ENCODE measurements at places on chromosomes 12 and 14.

DNA sequence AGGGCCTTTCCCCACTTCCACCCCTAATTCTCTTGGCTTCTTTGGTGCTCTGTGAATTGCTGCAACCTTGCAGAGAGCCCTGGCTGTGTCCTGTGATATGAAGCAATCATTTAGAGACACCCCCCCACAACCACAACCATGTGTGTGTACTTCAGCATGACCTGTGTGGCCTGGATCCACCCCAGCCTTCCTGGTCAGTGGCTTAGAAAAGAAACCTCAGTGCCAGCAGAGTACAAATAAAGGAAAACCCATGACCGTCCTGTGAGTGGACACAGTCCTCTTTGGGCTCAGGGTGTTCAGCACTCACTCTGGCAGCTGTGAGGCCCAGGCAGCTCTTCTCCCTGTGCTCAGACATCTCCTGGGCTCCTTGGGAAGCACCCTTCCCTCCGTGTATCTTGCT lies 206.6 kb upstream of the DIO3 start:
- no peak for DNase-seq

DNA sequence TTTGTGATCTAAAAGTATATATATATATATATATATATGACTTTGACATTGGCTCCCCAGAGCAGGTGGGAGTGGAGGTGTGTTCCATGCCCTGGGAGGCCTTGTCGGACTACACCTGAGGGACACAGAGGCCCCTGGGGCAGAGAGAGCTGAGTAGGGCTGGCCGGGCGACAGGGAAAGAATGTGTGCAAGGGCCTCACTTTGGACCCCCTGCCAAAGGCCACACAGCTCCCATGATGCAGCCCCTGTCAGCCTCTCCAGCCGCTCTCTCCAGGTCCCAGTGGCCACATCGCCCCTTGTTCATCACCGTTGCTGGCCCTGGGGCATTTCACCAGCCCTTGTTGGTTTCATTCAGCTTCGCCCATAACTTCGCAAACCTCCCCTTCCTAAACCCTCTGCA lies 123.9 kb downstream of the BCL11B start:
- no peak for DNase-seq

GRCh38 chr12:109291521-109292341 lies 17.4 kb downstream of the FOXN4 start:
- peak; percentile 80 for DNase-seq

GRCh38 chr12:100793182-100793581 lies 1.4 kb upstream of the ANO4 start:
- DNase-seq, result no peak

GRCh38 chr14:22479132-22479531 lies 109.9 kb downstream of the DAD1 start:
- no peak for DNase-seq

DNA sequence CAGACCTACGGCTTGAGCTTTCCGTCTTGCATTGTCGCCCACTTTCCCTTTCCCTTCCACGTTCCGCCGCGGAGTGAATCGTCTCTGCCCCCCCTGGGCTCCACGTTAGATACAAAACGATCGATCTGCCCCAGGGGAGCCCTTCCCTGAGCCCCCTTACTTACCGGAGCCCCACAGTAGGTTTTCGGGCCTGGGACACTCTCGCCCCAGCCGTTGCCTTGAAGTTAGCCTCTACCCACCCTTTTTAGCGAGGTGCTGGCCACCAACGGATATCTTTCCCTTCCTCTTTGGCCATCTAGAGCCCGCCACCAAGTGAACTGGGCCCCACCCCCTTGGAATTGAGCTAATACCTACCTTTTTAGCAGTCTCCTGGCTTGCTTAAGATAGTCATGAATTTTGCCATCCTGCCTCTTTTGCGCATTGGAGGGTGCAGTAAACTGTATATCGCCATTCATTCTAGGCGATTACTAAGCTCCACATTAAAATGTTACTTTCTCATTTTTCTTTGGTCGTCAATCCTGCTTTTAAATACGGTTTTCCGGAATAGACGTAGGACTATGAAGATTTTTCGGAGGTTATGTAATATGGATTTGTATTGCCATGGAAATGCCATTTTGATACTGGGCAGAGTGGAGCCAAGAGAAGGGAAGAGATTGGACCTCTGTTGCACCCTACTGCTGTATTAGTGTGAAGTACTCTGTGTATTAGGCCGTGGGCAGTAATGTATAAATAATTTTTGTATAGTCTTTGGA lies 764 bp downstream of the RBM25 start:
- peak; percentile 39 for DNase-seq

DNA sequence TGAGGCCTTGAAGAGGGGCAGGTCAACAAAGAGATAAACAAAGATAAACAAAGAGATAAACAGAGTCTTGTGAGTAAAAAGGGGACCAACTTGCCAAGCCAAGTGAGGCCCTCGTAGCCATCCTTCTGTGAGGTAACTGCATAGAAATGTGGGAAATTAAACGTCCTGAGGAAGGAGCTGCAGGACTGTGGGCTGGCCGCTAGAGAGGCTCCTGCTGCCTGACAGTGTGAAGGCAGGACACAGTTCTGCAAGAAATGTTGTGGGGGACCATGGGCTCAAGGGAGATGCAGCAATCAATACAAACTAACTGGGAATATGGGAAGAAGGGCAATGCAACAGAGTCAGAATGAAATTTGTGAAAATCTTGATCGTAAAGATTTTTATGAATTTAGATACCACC lies 91.9 kb downstream of the SLC8A3 start:
- DNase-seq, result peak; percentile 4

GRCh38 chr12:115223991-115224390 lies 540.0 kb upstream of the TBX3 start:
- no peak for DNase-seq

- DNase-seq, result no peak
Measured at GRCh38 chr14:100070310-100070709, 5.1 kb downstream of the EVL start.

- DNase-seq, result no peak
Measured at GRCh38 chr14:32977913-32978312, 39.2 kb downstream of the NPAS3 start.

DNA sequence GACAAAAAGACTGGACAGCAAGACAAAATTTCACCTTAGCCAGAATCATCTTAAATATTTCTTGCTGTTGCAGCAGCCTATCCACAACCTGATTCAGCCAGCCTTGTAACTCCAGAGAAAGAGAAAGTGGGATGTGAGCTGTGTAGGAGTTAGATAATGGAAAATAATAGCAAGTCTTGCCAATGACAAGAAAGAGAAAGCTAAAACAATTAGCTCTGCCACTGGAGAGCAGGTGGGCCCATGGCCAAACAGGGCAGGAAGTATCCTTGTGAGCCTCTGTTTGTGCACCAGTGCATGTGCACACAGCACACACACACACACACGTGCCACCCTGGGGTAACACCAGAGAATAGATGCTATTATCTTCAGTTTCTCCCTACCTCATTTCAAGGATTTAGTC lies 106.0 kb upstream of the CCDC196 start:
- DNase-seq, result no peak

- DNase-seq, result no peak
Measured at GRCh38 chr12:72307229-72307628, 35.1 kb downstream of the TRHDE start.

DNA sequence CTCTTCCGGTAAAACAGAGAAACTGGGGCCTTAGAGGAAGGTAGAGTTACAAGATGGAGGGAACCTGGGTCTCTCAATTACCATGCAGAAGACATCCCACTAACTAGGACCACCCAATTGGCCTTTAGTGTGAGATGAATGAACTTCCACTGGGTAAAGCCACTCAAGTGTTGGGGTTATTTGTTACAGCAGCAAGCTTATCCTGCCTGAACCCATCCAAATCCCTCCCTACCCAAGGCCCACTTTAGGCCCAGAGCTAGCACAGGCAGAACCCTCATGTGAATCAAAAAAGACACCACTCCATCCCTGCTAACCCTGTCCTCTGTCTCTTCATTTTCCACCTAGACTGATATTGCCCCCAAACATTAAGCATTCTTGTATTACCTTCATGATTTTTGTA lies 746.7 kb upstream of the TBX3 start:
- no peak for DNase-seq

DNA sequence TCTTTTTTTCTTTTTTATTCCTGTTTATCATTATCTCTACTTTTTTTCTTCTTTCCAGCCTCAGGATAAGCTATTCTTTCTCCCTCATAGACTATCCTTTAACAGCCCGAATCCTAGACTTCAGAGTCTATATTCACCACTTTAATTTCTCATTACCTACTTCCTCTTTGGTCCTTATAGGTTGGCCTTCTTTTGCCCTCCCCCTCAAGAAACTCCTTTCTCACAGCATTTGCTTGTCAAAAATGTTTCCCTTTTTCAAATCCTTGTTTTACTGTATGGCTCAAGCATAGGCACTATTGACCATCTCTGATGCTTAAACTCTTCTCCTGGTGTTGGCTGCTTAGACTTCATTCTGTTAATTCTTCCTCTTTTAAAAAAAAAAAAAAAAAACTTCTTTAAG lies 52.5 kb downstream of the KIAA0586 start:
- no peak for DNase-seq

- no peak for DNase-seq
Measured at GRCh38 chr14:28772613-28773012, 6.0 kb downstream of the FOXG1 start.

GRCh38 chr12:106696681-106697417 lies 77.6 kb upstream of the RIC8B start:
- DNase-seq, result no peak

GRCh38 chr12:129870796-129871195 lies 33.0 kb downstream of the TMEM132D start:
- no peak for DNase-seq

DNA sequence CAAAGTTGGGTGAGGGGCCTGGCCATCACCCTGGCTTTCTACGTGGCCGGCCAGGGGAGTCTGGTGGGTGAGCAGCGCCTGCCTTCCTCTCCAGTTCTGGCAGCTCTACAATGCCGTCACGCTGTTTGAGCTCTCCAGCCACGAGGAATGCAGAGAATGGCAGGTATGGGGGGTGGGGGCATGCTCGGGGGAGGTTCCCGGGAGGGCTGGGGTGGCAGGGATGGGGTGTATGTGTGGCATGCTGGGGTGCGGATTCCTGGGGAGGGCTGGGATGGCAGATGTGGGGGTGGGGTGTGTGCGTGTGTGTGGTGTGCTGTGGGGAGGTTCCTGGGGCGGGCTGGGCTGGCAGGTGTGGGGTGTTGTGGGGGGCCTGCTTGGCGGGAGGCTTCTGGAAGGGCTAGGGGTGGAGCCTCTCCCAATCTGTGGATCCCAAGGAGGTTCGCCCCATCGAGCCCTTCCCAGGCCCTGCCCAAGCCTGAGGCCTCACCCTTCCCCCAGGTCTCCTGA lies 18.5 kb downstream of the RHOF start:
- no peak for DNase-seq

GRCh38 chr12:62732861-62733427 lies 202.0 kb downstream of the PPM1H start:
- DNase-seq, result no peak

DNA sequence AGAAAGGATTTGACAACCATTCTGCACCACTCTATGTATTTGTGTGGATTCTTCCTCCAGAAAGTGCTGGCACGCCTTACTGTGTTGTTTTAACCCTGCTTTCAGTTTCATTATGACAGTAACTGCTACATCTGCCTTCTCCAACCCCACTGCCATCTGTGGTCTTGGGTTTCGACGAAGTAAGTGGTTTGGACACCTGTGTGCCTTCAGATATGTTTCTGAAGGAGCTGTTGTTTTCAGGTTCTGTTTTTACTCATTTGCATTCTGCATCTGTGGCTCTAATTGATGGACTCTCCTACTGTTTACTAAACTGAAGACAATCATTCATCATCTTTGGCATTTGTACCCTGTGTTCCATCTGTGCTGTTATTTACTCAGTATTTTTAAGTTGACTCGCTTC lies 4.1 kb downstream of the TSHR start:
- no peak for DNase-seq

GRCh38 chr12:120466560-120467315 lies 2.8 kb downstream of the SRSF9 start:
- no peak for DNase-seq

DNA sequence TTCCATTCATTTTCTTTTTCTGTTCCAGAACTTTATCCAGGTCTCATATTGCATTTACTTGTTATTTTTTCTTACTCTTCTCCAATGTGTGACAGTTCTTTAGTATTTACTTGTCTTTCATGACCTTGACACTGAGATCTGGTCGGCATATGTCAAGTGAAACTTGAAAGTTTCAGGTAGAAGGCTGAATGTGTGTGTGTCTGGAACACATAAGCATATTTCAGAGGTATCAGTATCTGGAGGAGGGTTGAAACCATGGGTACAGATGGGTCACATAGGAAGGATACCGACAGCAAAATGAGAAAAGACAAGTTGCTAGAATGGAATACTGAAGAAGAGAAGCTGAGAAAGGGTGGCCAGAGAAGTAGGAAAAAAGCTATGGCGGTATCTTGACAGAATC lies 22.5 kb upstream of the PTGDR start:
- no peak for DNase-seq

- DNase-seq, result no peak
Measured at GRCh38 chr12:18428416-18428815, 167.1 kb downstream of the PIK3C2G start.

- DNase-seq, result no peak
Measured at GRCh38 chr14:20732477-20732876, 13.2 kb upstream of the EDDM3A start.

DNA sequence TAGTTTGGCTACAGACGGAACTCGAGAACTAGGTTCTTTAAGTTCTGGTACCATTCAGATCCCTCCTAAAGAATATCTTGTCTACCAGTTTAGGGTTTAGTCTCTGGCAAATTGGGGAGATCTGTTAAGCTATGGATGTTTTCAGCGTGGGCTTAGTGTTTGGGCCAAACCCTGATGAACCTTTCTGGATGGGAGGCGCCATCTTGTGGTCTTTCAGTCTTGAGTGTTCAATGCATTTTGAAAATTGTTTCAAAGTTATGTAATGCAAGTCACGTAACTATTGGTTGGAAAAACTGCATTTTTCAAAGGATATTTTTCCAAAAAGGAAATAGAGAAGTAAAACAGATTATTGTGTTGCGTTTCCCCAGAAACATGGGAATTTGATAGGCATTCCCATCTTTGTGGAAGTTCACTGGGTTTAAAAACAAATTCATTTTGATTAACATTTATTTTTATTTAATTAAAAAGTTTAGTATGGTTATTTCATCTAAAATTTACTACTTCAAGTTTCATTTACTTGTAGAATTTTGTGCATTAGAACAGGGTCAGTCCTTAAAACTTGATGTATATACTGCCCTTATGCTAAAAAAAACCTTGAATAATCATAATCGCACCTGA lies 169.0 kb downstream of the PRIMA1 start:
- DNase-seq, result peak; percentile 7

DNA sequence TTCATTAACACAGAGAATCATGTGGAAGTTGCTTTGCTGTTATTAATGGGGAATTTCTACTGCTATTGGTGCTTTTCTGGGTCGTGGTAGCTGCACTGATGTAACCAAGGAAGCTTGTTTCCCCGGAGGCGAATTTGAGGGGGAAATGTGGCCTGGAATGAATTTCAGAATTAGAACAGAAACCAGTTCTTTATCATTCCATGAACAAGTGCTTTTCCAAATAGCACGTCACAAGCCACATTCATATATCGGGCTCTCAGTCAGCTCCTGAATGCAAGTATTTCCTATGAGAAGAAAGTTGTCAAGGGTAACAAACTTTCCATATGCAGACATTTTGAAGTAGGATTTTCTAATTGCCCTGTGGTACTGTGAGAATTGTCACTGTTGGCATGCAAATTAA lies 1353.2 kb downstream of the AACS start:
- DNase-seq, result no peak

Measured in C1 segment of cervical spinal cord (tissue), 14 donors.